ENCODE measurements at places on chromosomes 6 and 20.

DNA sequence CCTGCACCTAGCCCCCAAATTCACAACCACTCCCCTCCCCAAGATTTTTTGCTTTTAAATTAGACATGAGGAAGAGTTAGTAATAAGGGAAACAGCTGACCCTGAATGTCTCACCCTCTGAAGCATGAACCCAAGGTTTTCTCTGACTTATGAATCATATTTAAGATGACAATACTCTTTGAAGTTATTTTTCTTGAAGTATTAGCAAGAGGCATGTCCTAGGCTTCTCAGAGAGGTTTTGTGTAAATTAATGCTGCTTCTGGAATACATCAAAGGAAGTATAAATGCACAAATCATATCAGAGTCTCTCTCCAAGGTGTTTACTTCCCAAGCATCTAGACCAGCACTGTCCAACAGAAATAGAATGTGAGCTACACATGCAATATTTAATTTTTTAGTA is 408.1 kb upstream of the MARCKS start:
- DNase-seq: no peak

GRCh38 chr6:125251516-125252220 is 50.1 kb downstream of the HDDC2 start:
- no peak for DNase-seq

DNA sequence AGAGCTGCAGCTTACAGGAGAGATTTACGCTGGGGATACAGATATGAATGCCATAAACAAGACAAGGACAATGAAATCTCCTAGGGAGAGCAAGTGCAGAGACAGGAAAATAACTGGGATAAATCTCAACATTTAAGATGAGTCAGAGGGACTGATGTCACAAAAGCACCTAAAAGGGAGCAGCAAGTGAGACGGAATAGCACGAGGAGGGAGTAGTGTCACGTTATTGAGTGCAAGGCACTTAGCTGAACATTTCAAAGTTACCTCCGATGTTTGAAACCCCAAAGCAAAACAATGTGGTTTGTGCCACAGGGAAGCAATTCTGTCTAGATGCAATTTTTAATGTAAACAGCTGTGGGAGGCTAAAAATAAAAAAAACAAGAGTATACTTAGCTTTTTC is 1131.7 kb upstream of the EYS start:
- no peak for DNase-seq

DNA sequence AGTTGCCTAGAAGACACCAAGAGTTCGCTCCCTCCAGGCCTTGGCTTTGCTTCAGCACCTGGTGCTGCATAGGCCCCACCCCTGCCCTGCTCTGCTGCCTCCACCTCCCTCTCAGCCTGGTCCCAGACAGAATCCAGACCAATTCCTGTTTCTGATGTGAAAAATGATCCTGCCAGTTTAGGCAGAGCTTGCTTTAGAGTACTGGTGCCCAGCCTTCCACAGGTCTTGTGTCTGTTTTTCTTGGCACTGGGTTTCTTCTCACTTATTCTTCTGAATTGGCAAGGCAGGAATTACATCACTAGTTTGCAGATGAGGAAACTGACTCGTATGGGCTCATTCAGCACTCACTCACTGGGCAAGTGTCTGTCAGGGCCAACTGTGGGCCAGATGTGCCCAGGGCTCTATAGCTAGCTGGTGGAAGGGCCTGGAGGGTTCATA is 53.0 kb downstream of the HLA-A start:
- no peak for DNase-seq

DNA sequence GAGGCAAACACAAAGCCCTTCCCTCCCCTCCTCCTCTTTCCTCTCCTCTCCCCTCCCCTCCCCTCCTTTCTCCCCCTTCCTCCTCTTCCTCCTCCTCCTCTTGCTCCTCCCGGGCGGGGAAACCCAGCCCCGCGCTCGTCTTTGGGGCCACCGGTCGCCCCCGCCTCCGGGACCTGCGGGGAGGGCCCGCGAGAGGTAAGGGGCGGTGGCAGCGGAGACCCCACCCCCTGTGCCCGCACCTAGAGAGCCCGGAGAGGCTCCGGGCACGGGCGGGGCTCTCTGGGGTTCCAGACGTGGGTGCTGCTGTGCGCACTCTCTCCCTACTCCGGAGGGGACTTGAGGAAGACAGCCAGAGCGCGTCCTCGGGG is at the start of gene RIN2:
TSS of gene RIN2 (plus strand) at position 126 of the 368 bp plus-strand sequence. CDS start 131,344 bp downstream, outside the sequence.
- DNase-seq: no peak

DNA sequence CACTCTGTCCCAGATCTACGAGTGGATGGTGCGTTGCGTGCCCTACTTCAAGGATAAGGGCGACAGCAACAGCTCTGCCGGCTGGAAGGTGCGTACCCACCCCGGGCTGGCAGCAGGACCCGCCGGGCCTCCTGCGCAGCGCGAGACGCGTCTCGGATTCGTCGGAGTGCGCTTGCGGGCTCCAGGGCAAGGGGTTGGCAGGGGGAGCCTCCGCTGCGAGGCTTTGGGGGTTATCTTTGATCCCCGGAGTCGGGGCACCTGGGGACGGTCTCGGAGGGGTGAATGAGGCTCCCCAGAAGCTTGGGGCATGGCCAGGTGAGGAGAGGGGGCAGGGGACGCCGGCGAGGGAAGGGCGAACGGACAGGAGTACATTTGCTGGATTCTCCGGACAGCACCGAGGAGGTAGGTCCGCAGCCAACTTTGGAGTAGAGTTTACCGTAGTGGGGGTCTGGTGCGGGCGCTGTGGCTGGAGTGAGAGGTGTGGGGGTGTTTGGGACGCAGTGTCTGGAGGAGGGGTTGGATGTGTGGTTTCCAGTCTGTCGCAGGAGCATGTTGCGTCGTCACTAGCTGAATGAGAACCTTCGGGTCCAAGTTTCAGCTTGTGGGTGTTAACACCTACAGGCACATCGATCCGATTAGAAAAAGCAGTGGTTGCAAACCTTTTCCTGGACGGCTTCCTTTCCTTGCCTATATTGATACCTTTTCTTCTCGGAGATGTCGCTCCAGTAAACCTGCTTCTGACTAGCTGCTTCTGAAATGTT is 1.2 kb downstream of the FOXO3 start:
- no peak for DNase-seq

GRCh38 chr20:44153636-44154043 is 33.3 kb downstream of the JPH2 start:
- no peak for DNase-seq

- no peak for DNase-seq
Measured at GRCh38 chr6:4362326-4362725, 227.0 kb upstream of the ECI2 start.

GRCh38 chr20:2619961-2620595 is 32.4 kb upstream of the NOP56 start:
- peak; percentile 26 for DNase-seq

- DNase-seq: no peak
Measured at GRCh38 chr20:47263465-47264084, 92.9 kb downstream of the ZMYND8 start.

DNA sequence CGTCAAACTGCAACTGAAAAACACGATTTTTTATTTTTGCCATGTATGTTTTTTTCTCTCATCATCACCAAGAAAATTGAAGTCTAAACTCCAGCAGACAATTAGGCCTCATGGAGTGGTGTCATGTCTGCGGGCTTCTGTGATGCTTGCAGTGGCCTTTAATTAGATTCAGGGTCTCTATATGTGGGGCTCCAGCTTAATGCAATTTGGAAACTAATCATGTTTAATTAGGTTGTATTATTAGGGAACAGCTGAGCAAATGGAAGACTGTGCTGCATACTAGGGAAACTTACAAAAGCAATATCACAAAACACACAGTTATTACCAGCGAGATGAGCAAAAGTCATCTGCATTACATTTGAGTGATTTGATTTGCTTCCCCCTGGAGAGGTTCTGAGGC is 132.9 kb upstream of the PMEPA1 start:
- DNase-seq: no peak

GRCh38 chr20:2350606-2351005 is 30.1 kb upstream of the TGM6 start:
- DNase-seq: no peak

DNA sequence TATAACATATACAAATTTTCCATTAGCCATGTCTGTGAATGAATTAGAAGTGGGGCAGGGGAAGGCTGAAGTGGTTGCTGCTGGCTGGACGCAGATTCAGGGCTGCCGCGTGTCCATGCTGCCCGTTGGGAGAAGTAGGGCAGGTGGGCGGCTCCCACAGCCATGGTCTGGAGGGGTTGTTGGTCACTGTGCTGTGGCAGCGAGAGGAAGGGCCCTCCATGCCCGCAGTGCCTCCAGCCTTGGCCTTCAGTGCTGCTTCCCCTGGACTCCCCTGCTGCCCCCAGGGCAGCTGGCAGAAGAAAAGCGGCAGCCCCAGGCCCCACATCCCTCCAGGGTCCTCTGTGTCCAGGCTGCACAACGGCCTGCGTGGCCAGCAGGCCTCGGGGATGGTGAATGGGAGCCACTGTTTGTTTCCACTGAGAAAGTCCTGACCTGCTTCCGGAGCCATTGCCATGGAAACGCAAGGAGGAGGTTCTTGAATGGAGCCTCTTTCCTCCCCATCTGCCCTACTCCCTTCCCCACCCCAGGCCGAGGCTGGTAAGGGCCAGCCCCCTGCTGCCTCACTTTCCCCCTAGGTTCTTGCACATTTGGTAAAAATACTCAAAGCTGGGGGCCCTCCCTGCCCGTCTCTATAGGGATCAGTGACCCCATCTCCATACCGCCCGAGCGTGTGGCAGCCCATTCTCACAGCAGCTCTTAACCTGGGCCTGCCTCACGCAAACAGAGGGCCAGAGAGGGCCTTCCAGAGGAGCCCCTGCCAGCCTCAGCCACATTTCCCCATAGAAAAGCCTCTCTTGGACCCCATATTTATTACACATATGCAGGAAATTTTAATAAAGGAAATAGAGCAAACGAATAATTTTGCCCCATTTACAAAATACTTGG is 113.3 kb downstream of the SASH1 start:
- DNase-seq: no peak

GRCh38 chr20:34240693-34241615 is at the start of gene ASIP:
ASIP (plus strand) TSS chr20:34241423; CDS start chr20:34260375, 18,952 bp downstream.
- DNase-seq: no peak

DNA sequence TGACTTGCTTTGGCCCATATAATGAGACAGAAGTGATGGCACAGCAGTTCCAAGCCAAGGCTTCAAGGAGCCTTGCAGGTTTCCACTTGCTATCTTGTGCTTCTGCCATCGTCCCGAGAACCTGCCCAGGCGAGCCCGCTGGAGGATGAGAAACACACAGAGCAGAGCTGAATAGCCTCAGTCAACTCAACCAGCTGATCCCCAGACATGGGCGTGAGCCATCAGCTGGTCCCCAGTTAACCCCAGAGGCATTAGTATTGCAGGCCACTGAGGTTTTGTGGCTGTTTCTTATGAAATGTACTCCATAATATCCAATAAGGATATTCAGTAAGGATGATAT is 81.7 kb upstream of the SHLD1 start:
- DNase-seq: no peak

GRCh38 chr6:83470001-83470400 is 39.1 kb upstream of the ME1 start:
- no peak for DNase-seq

DNA sequence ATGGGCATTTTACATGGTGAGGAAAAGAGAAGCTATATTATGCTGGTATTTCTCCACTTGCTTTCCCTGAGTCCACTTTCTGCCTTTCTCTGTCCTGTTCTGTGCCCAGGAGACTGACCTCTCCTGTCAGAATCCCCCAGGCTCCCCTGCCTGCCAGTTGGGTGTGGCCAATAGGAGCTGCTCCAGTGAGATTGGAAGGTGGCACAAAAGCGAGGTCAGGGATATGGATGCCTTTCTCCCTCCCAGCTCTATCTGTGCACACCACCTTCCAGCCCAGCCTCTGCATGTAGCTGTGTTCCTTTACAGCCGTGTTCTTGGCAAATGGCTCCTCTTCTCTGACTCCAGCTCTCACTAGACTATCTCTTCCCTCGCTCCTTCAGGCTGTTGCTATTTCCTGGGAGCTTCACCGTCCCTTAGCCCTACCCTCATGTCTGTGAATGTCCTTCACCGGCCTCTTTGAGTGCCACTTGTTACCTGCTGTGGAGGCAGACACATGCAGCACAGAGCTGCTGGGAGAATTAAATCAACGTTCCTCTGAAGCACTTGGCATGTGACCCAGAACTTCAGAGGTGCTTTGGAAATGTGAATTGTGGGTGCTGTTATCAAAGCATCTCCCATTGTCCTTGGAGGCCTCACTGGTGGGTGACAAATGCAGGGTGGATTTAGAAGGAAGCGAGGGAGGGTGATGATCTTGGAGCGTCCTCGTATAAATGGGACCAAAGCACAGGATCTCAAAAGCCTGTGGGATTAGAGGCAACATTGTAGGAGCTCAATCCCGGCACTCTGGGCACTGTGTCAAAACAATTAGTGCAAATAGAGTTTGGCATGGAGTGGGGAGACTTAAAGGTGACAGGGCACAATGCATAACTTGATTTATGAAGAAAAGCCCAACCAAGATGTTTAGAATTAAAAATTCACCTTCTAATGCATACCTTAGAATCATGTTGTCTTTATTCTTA is 28.9 kb upstream of the RALGAPA2 start:
- DNase-seq: no peak
